Neural progenitor cell (in vitro differentiated cells): ENCODE measurements at places on chromosomes 7 and 10. TPM values are rescaled to one million over a fixed set of nuclear protein-coding genes. Genes with fewer than 3 reads are reported as not detected.

DNA sequence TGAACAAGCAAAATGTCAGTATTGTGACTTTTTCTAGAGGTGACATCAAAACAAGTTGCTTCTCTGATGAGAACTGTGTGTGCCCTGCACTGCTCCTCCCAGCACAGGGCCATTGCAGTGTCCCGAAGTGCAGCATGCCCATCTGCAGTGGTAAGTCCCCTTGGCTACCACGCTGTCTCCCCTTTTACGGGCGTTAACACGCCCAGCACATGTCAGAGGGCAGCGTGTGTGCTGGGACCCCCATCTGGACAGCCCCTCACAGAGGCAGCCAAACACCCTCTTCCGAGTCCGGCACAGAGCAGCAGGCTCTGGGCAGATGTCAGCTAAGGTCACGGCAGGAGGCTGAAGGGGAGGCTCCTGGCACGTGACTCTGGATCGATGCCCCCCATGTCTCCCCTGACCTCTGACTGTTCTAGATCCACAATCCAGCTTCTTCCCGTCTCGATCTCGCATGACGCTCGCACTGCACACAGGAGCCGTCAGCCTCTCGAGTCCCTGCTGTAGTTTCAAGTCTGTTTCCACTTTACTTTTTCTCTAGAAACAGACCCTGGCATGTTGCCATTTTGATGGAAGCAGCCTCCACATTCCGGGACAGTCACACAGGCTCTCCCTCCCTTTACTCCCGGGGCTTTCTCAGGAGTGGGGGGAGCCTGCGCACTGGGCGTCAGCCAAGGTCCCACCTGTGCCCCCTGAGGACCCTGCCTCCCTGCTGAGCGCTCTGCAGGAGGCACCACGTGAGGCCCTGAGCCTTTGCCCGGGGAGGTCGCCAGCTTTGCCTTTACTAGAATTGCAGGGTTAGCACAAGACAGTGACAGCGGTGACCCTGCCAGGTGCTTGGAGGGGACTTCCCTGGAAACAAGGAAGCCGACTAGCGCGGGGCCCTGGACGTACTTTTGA is 133.8 kb downstream of the TCERG1L start:
- H3K4me3 ChIP-seq, result no peak overlapping the region
- H3K4me1 ChIP-seq, result peaks cover 11% of the 10 kb centered on the region
- H3K36me3 ChIP-seq, result no peaks in the 10 kb centered on the region
- H3K27ac ChIP-seq, result no peak overlapping the region

DNA sequence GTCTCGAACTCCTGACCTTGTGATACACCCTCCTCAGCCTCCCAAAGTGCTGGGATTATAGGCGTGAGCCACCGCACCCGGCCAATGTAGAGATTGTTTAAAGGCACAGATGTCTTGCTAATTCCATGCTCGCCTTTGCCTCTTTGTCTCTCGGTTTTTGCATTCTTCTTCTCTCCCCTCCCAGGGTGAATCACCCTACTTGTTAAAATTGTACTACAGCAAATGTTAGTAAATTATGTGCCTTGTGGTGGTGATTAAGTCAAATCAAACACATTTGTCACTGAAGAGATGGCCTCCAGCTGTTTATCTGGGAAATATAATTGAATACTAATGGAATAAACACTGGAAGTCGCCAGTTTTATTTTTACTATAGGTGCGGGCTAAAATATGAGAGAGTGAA is 384.4 kb upstream of the AUTS2 start:
- no peak for DNase-seq
- H3K27ac ChIP-seq, result no peak overlapping the region
- H3K36me3 ChIP-seq, result no peaks in the 10 kb centered on the region
- no peaks in the 10 kb centered on the region for H3K4me1 ChIP-seq

GRCh38 chr7:158161194-158161593 is 426.4 kb downstream of the PTPRN2 start:
- no peaks in the 10 kb centered on the region for H3K36me3 ChIP-seq
- H3K4me3 ChIP-seq, result no peak overlapping the region
- H3K27me3 ChIP-seq, result no peaks in the 10 kb centered on the region
- DNase-seq, result no peak
- no peak overlapping the region for H3K27ac ChIP-seq
- H3K4me1 ChIP-seq, result peaks cover 14% of the 10 kb centered on the region

DNA sequence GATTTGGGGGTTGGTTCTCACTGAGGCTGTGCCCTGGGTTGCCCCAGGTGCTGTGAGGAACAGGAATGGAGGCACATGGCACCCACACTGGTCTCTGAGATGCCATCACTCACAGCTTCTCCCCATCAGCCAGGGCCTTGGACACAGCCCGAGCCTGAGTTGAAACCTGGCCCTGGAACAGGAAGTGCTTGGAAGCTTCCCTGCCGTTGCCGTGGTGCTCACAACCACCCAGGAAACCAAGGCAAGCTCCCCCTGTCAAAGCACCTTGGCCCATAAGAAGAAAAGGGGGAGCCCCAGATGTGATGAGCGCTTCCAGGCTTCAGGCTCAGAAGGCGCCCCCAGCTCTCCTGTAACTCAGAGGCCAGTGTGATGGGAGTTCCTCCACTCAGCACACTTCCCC is at the start of gene BTBD16:
Gene BTBD16 (plus strand): TSS at position 221 of the 400 bp plus-strand sequence. CDS start 3,786 bp downstream, outside the sequence.
- H3K27me3 ChIP-seq, result no peaks in the 10 kb centered on the region
- no peaks in the 10 kb centered on the region for H3K4me1 ChIP-seq
- no peak for DNase-seq

The NPM3 gene
- total RNA-seq, result 93.1 and 149 TPM in 2 replicates
